ENCODE measurements at places on chromosomes 13 and 19.

DNA sequence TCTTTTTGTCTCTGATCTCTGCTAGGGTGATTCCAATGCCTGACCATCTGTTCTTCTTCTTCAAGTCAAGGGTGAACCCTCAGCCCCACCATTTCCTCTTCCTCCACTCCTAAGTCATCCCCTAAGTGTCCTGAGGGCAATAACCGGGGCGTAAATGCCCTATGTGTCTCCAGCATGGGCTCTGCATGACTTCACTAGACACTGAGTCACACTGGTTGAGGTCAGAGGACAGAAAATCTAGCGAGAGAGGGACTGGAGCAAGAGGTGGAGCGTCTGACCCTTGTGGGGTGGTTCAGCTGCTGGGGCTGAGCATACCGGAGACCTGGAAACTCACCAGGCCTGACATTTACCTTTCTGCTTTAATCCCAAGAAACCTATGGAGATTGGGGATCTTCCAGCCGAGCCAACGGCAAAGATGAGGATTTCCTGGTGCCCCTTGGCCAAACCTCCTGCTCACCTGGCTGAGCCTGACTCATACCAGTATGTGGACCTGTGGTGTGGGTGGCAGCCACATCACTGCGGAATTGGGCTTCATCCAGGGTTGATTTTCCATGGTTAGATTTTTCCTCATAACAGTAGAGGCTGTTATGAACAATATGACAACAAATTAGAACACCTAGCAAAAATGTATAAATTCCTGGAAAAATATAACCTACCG, 26.9 kb downstream of the SCGB2B2 start:
- DNase-seq, result no peak

DNA sequence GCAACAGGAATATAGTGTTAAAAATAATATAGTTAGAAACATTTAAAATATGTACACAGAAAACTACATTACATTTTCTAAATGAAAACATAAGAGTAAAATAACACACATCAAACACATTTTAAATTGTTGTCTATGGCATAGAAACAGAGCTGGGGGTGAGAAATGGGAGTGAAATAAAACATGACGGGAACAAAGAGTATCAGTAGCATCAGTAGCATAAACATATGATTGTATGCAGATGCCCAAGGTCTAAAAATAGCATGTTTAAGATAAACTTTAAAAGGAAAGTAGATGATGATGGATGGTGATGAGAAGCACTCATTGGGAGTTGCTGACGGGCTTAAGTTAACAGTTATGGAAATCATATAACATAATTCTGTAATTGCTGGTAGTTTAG, 1221.7 kb upstream of the SPRY2 start:
- DNase-seq, result no peak

- DNase-seq, result no peak
Measured at GRCh38 chr19:33298146-33298911, 4.0 kb downstream of the CEBPA start.

- no peak for DNase-seq
Measured at GRCh38 chr13:28583651-28584091, 75.3 kb upstream of the POMP start.

- DNase-seq, result no peak
Measured at GRCh38 chr13:105627270-105627669, 908.2 kb downstream of the EFNB2 start.

- no peak for DNase-seq
Measured at GRCh38 chr13:20422362-20422761, 103.3 kb downstream of the CRYL1 start.

GRCh38 chr13:46582190-46582589, 29.2 kb downstream of the LRCH1 start:
- no peak for DNase-seq

- DNase-seq, result no peak
Measured at GRCh38 chr19:30539981-30540380, 167.8 kb downstream of the ZNF536 start.

All from CD4-positive, alpha-beta T cell treated with Interleukin-6 for 4 hours (primary cell).